Astrocyte (in vitro differentiated cells and primary cell): ENCODE measurements at places on chromosomes 16 and 17.

GRCh38 chr17:79385962-79386563, 224.8 kb downstream of the RBFOX3 start:
- no peak for DNase-seq

DNA sequence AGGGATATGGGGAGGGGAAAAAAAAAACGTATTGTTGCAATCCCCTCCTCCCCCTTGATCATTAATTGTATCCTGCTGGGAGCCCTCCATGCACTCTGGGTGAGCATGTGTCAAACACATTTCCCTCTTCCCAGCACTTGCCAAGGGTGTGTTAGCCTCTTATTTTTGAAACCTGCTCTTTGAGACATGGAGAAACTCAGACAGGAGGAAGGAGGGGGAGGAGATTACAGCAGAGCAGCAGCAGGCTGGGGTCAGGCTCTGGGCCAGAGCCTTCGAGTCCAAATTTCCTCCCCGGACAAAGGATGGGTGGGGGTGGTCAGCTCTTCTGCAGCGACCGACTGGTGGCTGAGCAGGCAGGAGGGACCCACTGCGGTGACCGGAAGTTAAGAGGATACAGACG, 64.7 kb downstream of the SOX9 start:
- peak; percentile 16 for DNase-seq

DNA sequence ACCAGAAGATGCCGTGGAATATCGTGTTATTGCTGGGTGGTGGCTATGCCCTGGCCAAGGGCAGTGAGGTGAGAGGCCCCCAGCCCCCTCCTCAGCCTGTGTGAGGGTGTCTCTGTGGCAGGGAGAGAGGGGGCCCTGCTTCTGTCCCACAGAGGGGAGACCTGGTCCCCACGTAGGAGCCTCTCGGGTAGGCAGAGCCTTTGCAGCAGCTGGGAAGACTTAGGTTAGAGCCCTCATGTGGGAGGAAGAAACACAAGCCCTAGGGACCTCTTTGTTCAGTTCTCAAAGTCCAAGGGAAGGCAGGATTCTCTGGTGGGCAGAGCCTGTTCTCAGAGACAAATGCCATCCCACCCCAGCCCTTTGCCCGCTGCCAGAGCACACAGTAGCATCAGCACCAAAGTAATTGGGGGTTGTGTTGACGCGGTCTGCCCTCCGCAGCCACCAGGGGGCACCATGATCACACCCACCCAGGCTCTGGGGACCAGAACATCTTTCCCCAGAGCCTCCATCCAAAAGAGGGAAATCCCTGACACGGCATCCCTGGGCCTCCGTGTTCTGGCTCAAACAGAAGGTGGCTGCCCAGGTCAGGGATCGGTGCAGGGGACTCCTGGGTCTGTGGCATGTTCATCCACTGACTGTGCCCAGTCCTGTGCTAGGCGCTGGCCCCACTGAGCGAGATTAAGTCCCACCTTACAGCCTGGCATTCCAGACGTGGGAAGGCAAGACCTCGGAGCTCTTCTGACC, 11.5 kb upstream of the FOXN1 start:
- peak; percentile 6 for DNase-seq

DNA sequence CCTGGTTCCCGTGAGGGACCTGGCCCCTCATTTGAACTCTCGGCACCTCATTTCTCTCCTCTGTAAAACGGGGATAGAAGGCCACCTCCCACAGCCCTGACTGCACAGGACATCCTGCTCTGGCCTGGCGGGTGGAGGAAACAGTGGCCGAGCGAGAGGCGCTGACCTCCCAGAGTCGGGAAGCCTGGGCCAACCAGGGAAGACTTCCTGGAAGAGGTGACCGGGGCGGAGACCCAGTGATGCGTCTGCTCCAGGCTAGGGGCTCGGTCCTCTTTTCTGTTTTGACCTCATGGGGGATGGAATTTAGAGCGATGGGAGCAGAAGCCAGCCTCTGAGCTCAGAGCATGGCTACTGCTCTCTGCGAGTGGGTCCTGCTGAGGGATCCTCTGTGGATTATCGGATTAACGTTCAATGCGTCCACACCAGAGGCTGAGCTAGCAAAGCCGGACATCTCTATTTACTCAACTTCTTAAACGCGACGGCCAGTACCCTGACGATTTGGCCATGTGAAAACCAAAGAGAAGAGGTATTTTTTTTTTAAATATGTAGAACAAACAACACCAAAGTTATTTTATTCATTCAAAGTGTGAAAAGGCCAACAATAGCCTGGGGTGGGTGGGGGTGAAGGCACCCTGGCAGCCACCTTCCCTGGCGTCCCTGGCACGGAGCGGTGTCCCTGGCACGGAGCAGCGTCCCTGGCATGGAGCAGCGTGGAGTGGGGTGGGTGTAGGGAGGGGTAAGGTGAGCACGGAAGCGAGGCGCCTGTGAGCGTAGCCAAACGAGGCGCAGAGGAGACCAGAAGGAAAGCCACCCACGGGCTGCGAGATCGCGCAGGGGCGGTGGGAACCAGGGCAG, 9.2 kb upstream of the MSLN start:
- DNase-seq = no peak

- DNase-seq = no peak
Observed at GRCh38 chr16:47310792-47311211, 150.1 kb downstream of the ITFG1 start.

GRCh38 chr17:72092710-72093322, 28.0 kb upstream of the SOX9 start:
- DNase-seq = no peak

DNA sequence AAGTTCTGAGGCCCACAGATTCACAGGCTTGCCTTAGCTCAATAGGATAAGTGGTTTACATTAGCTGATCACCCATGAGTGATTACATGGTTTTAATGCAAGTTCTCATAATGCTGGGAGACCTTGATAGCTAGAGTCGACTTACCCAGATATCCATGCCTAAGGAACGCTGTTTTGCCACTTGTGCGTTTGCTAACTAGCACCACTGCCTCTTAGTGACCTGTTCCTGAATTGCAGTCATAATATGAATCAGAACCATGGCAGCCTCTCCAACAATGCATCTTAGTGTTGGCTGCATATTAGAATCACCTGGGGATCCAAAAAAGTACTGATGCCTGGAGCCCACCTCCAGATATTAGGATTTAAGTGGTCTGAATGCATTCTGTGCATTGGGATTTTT, 251.1 kb upstream of the CDH5 start:
- DNase-seq = no peak

DNA sequence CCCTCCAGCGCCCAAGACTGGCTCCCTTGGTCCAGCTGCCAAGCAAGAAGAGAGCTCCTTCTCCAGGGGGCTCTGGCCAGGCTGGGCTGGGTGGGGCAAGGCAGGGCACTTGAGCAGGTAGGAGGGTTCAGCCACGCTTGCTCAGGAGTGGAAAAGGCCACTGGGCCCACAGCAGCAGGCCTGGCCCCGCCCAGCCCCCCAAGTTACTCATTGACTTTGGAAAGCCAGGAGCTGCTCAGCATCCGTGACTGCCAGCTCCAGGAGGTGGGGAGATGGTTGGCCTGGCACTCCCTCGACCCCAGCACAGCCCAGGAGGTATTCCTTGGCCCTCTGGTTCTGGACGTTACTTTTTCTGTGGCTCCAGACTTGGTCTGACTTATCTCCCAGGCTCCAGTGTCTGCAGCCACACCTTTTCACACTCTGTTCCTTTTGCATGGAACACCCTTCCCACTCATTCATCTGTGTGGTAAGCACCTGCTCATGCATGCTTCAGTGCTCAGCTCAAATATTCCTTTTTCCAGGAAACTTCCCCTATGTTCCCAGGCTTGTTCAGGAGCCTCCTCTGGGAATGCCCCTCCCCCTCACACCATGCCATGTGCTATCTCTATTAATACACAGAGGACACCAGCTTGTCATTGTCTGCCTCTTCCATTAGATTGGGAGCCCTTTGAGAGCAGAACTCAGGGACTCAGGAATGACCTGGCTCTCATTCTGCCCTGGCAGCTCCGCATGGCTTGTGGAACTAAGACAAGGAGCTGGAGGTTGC, at the start of gene CDH16:
CDH16 (minus strand) TSS at position 83 of the 766 bp plus-strand sequence. CDS start 820 bp downstream, outside the sequence.
- no peak for DNase-seq

DNA sequence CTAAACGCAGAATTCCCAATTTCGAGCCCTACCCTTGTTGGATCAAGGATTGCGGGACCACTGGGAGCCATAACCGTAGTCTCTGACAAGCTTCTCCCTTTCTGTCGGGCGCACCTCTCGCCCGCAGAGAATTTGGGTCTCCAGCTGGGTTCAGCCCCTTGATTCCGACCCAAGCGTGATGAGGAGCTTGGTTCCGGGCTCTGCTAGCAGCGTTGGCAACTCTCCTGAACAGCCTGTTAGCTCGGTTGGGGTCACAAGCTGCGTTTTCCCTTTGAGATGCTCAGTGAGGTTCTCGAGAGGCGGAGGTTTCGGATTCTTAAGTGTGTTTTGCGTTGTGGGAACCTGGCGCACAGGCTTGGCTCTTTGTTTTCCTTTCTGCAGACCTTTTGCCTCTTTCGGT, 655 bp downstream of the ATXN1L start:
- DNase-seq = no peak

GRCh38 chr17:5042157-5043022, 7.2 kb upstream of the SLC52A1 start:
- no peak for DNase-seq

DNA sequence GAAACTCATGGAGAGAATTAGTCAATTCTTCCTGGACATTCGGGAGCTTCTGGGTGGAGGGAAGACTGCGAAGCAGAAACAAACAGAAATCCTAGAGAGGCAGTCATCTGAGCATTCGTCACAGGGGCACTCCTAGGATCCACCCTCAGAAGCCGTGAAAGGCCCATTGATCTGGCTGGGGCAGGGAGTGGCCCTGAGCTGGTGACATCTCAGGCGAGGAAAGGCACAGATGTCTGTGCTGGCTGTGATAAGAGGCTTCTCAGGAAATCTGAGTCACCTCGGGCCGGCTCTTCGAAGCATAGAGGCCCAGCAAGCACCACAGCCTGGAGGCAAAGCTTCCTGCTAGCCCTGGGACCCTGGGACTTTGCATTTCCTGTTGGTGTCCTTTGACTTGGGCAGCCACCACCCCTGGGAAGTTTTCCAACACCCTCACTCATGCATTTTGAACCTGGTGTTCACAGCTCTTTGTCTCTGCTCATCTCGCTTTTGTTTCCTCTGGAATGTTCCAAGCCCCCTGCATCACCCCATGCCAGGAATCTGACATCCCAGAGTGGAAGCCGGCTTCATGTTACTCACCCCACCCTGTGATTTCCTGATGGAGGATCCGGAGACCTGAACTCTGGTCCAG, 23.3 kb upstream of the CDRT4 start:
- DNase-seq = peak; percentile 69

- DNase-seq = no peak
Observed at GRCh38 chr17:8154608-8155155, 2.5 kb upstream of the PER1 start.

GRCh38 chr17:63932721-63933120, 590 bp upstream of the CD79B start:
- DNase-seq = no peak

- DNase-seq = no peak
Observed at GRCh38 chr17:28540231-28540630, 12.2 kb downstream of the UNC119 start.

- no peak for DNase-seq
Observed at GRCh38 chr17:19354748-19355147, 7.8 kb downstream of the B9D1 start.

DNA sequence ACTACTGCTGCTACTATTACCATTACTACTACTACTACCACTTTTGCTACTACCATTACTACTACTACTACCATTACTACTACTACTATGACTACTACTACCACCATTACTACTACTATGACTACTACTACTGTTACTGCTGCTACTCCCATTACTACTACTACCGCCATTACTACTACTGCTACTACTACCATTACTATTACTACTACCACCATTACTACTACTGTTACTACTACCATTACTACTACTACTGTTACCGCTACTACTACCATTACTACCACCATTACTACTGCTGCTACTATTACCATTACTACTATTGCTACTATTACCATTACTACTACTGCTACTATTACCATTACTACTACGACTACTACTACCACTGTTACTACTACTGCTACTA, 209.1 kb downstream of the IRF8 start:
- no peak for DNase-seq

DNA sequence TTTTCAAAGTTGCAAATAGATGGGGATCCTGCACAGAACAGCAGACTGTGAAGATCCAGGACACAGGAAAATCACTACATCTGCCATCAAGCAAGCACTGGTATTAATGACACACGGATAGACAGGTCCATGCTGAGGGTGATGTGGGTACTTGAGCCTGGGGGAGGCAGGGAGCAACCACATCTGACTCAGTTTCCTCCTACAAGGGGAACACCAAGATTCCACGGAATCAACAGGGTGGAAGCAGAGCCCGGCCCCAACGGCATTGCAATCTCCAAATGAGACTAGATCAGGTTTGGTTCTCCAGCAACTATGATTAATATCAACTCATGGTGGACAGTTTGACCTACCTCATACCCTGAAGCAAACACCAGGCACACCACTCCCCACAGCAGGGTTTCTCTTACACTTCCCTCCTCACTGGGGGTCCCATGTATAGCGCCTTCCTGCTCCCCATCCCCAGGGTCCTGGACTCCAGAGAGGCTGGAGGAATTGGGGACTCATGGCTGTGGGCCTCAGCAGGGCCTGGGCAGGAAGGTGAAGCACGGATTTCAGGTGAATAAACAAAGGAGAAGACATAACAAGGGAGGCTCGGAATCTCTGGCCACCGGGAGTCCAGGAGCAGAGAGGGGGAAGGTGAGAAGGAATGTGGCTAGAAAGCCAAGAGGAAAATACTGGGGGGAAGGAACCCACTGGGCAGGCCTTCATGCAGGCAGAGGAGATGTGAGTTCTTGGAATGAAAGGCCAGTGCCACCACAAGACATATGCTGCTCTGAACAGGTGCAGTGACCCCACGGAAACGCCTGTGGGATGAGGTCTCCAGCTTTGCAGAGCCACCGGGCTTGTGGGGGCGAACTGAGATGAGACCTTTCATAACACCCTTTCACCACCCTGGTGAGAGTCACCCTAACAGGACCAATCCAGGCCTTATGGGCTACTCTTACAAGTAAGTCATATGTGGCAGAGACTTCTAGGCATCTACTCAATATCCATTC, 29.5 kb upstream of the PIK3R6 start:
- no peak for DNase-seq

- DNase-seq = no peak
Observed at GRCh38 chr17:71482625-71483024, 638.2 kb upstream of the SOX9 start.

- no peak for DNase-seq
Observed at GRCh38 chr16:6114691-6115090, 1017.1 kb upstream of the EEF2KMT start.

- DNase-seq = peak; percentile 29
Observed at GRCh38 chr16:71230122-71230845, at the start of gene HYDIN. Gene HYDIN (minus strand): TSS chr16:71230722. CDS start chr16:71186895, 43,827 bp downstream.

DNA sequence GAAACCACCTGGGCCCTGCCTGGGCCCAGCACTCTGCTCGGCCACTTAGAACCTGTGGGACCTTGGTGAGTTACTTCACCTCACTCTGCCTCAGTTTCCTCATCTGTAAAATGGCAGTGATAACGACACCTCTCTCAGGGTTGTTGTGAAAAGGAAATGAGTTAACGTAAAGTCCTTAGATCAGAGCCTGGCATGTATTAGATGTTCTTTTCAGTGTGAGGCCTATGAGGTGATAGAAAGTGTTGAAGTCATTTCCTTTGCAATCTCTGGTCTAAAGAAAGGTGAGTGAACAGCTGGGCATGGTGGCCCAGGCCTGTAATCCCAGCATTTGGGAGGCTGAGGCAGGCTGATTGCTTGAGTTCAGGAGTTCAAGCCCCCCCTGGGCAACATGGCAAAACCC, 51.7 kb upstream of the LGALS9 start:
- DNase-seq = no peak

GRCh38 chr17:44074231-44074910, 3.8 kb downstream of the G6PC3 start:
- no peak for DNase-seq
